ENCODE measurements at places on chromosomes 12 and 14. TPM values are rescaled to one million over a fixed set of nuclear protein-coding genes. Genes with fewer than 3 reads are reported as not detected.

- no peaks in the 10 kb centered on the region for H3K36me3 ChIP-seq
- no peak for DNase-seq
- H3K27ac ChIP-seq = no peak overlapping the region
- H3K27me3 ChIP-seq = no peaks in the 10 kb centered on the region
These were observed 5.7 kb upstream of the PLEK2 start for GRCh38 chr14:67417633-67418032.

DNA sequence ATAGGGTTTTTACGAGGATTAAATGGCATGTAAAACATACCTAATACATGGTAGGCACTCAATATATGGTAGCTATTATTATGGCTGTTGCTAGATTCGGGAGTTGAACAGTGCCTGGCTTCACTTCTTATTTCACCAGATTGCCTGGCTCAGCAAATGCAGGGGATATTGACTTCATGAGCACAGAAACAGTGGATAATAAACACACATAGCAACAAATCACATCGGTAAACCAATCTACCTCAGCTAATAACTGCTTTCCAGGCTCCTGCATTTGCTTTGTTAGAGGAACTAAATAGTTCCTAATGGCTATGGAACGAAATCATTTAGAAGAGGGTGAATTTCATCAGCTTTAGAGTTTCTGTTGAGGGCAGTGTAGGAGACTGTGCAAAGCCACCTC lies 105.2 kb upstream of the TMCC3 start:
- H3K4me3 ChIP-seq = no peak overlapping the region
- DNase-seq = no peak
- H3K27me3 ChIP-seq = peaks cover 41% of the 10 kb centered on the region
- peaks cover 4% of the 10 kb centered on the region for H3K4me1 ChIP-seq

GRCh38 chr12:10941916-10942607 lies 3.0 kb upstream of the TAS2R14 start:
- no peaks in the 10 kb centered on the region for H3K27me3 ChIP-seq
- no peak for DNase-seq
- H3K4me1 ChIP-seq = no peaks in the 10 kb centered on the region
- H3K36me3 ChIP-seq = peaks cover 9% of the 10 kb centered on the region
- no peak overlapping the region for H3K4me3 ChIP-seq
- H3K27ac ChIP-seq = no peak overlapping the region

GRCh38 chr12:65025136-65025535 lies 96.0 kb downstream of the WIF1 start:
- peaks cover 27% of the 10 kb centered on the region for H3K27me3 ChIP-seq
- no peak overlapping the region for H3K4me3 ChIP-seq
- H3K36me3 ChIP-seq = no peaks in the 10 kb centered on the region

DNA sequence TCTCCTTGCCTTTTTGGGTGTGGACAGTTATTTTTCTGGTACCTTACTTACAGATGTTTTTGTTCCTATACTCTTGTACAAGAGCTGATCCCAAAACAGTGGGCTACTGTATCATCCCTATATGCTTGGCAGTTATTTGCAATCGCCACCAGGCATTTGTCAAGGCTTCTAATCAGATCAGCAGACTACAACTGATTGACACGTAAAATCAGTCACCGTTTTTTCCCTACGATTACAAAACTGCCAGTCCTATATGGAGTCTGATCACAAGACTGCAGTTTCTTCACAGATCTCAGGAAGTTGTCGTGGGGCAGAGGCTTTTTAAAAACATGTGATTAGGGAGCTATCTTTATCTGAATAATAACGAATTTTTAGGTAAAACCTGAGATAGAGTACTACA lies 1.3 kb downstream of the LYSET start:
- H3K4me3 ChIP-seq = peak overlapping the region; percentile 59
- H3K4me1 ChIP-seq = peaks cover 20% of the 10 kb centered on the region
- H3K36me3 ChIP-seq = peaks cover 9% of the 10 kb centered on the region
- no peak for DNase-seq
- no peaks in the 10 kb centered on the region for H3K27me3 ChIP-seq
- no peak overlapping the region for H3K27ac ChIP-seq

- H3K27me3 ChIP-seq = no peaks in the 10 kb centered on the region
- H3K4me3 ChIP-seq = no peak overlapping the region
- peaks cover 38% of the 10 kb centered on the region for H3K4me1 ChIP-seq
- H3K27ac ChIP-seq = no peak overlapping the region
- DNase-seq = no peak
These were observed 12.4 kb downstream of the ZBTB1 start for GRCh38 chr14:64516969-64517368.

DNA sequence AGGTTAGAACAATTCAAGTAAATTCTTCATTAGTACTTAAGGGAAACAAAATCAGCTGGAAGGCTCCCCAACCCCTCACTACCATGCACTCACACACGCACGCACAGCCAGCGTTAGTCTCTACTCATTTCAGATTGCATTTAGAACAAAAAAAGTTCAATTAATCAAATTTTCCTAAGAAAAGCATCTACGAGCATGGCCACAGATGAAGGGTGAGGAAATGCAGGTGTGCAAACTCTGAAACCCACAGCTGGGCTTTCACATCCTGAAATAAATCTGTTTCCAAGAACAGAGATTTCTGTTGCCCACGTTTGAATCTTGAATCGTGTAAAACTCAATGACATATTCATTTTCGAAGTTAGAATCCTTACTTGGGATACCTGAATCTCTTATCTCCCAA lies 62.6 kb downstream of the SEL1L start:
- no peaks in the 10 kb centered on the region for H3K27me3 ChIP-seq

- H3K36me3 ChIP-seq = peaks cover 15% of the 10 kb centered on the region
- H3K4me3 ChIP-seq = peak overlapping the region; percentile 85
- no peak overlapping the region for H3K27ac ChIP-seq
- no peak for DNase-seq
- peaks cover 22% of the 10 kb centered on the region for H3K27me3 ChIP-seq
These were observed 4.9 kb downstream of the BMP4 start for GRCh38 chr14:53951627-53952303.

DNA sequence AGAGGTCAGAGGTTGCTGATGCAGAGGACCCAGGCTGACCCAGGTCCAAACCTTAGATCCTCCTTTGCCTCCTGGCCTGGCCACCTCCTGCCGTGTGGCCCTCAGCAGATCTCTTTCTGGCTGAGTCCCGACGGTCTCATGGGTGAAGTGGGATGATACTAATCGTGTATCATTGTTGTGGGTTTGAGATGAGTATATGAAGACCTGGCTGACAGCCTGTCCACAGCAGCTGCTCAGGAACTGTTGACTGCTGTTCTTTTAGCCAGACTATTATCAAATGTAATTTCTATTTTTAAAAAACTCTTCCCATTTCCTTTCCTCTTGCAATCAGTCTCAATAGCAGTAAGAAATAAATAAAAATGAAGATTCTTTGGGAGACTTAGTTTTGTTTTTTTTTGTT lies 45.6 kb downstream of the ANKRD9 start:
- no peak overlapping the region for H3K27ac ChIP-seq
- H3K27me3 ChIP-seq = no peaks in the 10 kb centered on the region
- DNase-seq = no peak
- no peaks in the 10 kb centered on the region for H3K4me1 ChIP-seq
- H3K4me3 ChIP-seq = no peak overlapping the region
- H3K36me3 ChIP-seq = peaks cover 32% of the 10 kb centered on the region

GRCh38 chr12:554001-554285 lies 94.2 kb downstream of the B4GALNT3 start:
- no peaks in the 10 kb centered on the region for H3K36me3 ChIP-seq
- no peak overlapping the region for H3K4me3 ChIP-seq
- H3K4me1 ChIP-seq = peaks cover 6% of the 10 kb centered on the region
- DNase-seq = no peak
- no peak overlapping the region for H3K27ac ChIP-seq
- H3K27me3 ChIP-seq = peaks cover 58% of the 10 kb centered on the region

- no peak for DNase-seq
- no peaks in the 10 kb centered on the region for H3K36me3 ChIP-seq
- no peaks in the 10 kb centered on the region for H3K27me3 ChIP-seq
- peaks cover 41% of the 10 kb centered on the region for H3K4me1 ChIP-seq
- H3K4me3 ChIP-seq = no peak overlapping the region
- H3K27ac ChIP-seq = peak overlapping the region; percentile 95
These were observed 53.8 kb downstream of the VCPKMT start for GRCh38 chr14:50062438-50063085.

DNA sequence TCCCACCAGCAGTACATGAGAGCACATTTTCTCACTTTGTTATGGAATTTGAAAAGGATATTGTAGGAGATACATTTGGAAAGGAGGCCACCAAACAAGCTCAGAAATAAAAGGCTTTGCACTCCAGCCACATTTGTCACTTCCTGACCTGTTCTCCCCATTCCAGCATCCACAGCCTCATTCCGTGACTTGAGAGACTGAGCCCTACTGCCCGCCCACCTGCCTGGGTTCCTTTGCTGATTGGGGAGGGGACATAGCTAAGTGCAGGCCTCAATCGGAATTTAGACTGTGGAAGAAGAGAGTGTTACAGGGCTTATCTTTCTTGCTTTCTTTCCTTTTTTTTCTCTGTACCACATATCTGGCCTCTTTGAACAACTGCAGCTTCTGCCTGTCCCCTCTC lies 735.4 kb upstream of the TMEM132C start:
- no peak overlapping the region for H3K4me3 ChIP-seq
- no peaks in the 10 kb centered on the region for H3K36me3 ChIP-seq
- H3K27ac ChIP-seq = no peak overlapping the region
- H3K27me3 ChIP-seq = peaks cover 12% of the 10 kb centered on the region
- DNase-seq = no peak

GRCh38 chr12:11830307-11830801 lies 180.9 kb downstream of the ETV6 start:
- no peak overlapping the region for H3K4me3 ChIP-seq
- DNase-seq = no peak
- peaks cover 8% of the 10 kb centered on the region for H3K36me3 ChIP-seq
- peaks cover 23% of the 10 kb centered on the region for H3K4me1 ChIP-seq
- H3K27ac ChIP-seq = no peak overlapping the region

GRCh38 chr12:86526060-86526595 lies 269.9 kb upstream of the MGAT4C start:
- no peak for DNase-seq
- H3K4me3 ChIP-seq = no peak overlapping the region
- H3K27ac ChIP-seq = no peak overlapping the region
- H3K27me3 ChIP-seq = no peaks in the 10 kb centered on the region
- no peaks in the 10 kb centered on the region for H3K4me1 ChIP-seq

- H3K27me3 ChIP-seq = no peaks in the 10 kb centered on the region
- DNase-seq = no peak
- no peak overlapping the region for H3K4me3 ChIP-seq
- no peak overlapping the region for H3K27ac ChIP-seq
- H3K36me3 ChIP-seq = no peaks in the 10 kb centered on the region
These were observed 478.5 kb downstream of the NELL2 start for GRCh38 chr12:44397631-44398030.

- peaks cover 17% of the 10 kb centered on the region for H3K4me1 ChIP-seq
- peaks cover 89% of the 10 kb centered on the region for H3K27me3 ChIP-seq
- no peaks in the 10 kb centered on the region for H3K36me3 ChIP-seq
- no peak overlapping the region for H3K27ac ChIP-seq
- DNase-seq = no peak
- no peak overlapping the region for H3K4me3 ChIP-seq
These were observed 4.9 kb downstream of the VSX2 start for GRCh38 chr14:74244115-74244514.

GRCh38 chr14:106129274-106129673 lies 602.9 kb downstream of the TMEM121 start:
- no peak overlapping the region for H3K27ac ChIP-seq
- no peaks in the 10 kb centered on the region for H3K27me3 ChIP-seq
- no peak overlapping the region for H3K4me3 ChIP-seq
- no peaks in the 10 kb centered on the region for H3K4me1 ChIP-seq
- DNase-seq = no peak

Gene TAS2R10
- total RNA-seq = 0.84 TPM

Gene LRTM2
- total RNA-seq = not detected

Gene FOXN4
- not detected for total RNA-seq

Gene ANKRD33
- not detected for total RNA-seq

Gene TPPP2
- not detected for total RNA-seq

Gene CD27
- total RNA-seq = not detected

Gene VDR
- 2.7 TPM for total RNA-seq

Gene RNASE2
- not detected for total RNA-seq

Gene MDP1
- total RNA-seq = 25.4 TPM

Gene EIF2B2
- 46.7 TPM for total RNA-seq

Data from osteocyte (in vitro differentiated cells).